ENCODE measurements at places on chromosomes 1 and 21. TPM values are rescaled to one million over a fixed set of nuclear protein-coding genes. Genes with fewer than 3 reads are reported as not detected.

ITGB2 gene
- total RNA-seq, result 27.3 TPM

- no peaks in the 10 kb centered on the region for H3K27me3 ChIP-seq
- no peak for DNase-seq
- peaks cover 14% of the 10 kb centered on the region for H3K4me1 ChIP-seq
Observed at GRCh38 chr1:15592285-15592684, 7.4 kb upstream of the AGMAT start.

- no peak overlapping the region for H3K4me3 ChIP-seq
- H3K27me3 ChIP-seq, result no peaks in the 10 kb centered on the region
- DNase-seq, result no peak
- no peaks in the 10 kb centered on the region for H3K36me3 ChIP-seq
- no peaks in the 10 kb centered on the region for H3K4me1 ChIP-seq
Observed at GRCh38 chr1:210586771-210587170, 258.1 kb downstream of the HHAT start.

HSF2BP gene
- 0.76 TPM for total RNA-seq

MYOG gene
- total RNA-seq, result not detected

SLC35D1 gene
- total RNA-seq, result 11.6 TPM

DNA sequence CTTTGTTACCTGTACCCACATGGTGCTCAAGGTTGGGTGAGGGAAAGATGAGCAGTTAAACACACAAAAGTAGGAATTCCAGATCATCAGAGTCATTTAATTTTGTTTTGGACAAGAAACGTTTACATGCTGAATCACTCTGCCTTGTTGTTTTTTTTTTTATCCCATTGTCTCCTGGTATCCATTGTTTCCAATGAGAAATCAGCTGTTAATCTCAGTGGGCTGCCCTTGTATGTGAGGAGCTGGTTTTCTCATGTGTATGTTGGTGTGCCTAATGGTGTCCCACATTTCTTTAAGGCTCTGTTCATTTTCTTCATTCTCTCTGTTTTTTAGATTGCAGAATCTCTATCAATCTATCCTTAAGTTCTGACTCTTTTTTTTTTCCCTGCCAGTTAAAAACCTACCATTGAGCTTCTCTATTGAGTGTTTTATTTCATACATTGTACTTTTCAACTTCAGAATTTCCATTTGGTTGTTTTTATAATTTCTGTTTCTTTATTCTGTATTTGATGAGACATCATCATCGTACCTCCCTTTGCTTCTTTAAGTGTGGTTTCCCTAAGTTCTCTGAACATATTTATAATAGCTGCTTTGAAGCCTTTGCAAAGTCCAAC lies 8.8 kb upstream of the OBSCN start:
- no peak overlapping the region for H3K27ac ChIP-seq
- H3K4me3 ChIP-seq, result no peak overlapping the region
- DNase-seq, result no peak

GRCh38 chr1:87979079-87979478 lies 650.4 kb downstream of the LMO4 start:
- H3K4me1 ChIP-seq, result no peaks in the 10 kb centered on the region
- H3K36me3 ChIP-seq, result no peaks in the 10 kb centered on the region
- DNase-seq, result no peak
- H3K27me3 ChIP-seq, result no peaks in the 10 kb centered on the region
- H3K4me3 ChIP-seq, result no peak overlapping the region
- no peak overlapping the region for H3K27ac ChIP-seq

DNA sequence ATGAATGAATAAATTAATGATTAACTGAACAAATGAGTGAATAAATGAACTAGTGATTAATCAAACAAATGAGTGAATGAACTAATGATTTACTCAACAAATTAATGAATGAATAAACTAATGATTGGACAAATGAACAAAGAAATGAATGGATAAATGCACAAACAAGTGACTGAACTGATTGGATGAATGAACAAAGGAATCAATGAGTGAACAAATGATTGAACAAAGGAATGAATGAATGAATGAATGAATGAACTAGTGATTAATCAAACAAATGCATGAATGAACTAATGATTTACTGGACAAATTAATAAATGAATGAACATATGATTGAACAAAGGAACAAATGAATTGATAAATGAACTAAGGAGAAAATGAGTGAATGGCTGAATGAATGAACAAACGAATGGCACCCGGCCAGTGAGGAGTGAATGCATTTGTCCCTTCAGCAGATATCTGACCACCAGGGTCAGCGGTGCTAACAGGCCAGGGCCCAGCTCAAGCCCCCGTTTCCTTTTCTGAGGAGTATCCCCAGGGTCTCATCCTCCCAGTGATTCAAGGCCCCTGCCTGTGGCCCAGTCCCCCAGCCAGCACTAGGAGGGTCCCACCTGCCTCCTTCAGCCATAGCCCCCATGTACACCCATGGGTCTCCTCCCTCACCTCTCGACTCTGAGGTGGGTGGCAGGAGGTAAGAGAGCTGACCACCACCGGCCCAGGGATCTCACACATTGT lies 49.9 kb downstream of the WNT9A start:
- H3K4me3 ChIP-seq, result no peak overlapping the region
- H3K4me1 ChIP-seq, result no peaks in the 10 kb centered on the region
- H3K27me3 ChIP-seq, result no peaks in the 10 kb centered on the region
- no peak for DNase-seq

GPR25 gene
- not detected for total RNA-seq

GRCh38 chr1:61506236-61506635 lies 218.7 kb downstream of the TM2D1 start:
- no peak overlapping the region for H3K27ac ChIP-seq
- H3K36me3 ChIP-seq, result no peaks in the 10 kb centered on the region
- no peak for DNase-seq
- H3K27me3 ChIP-seq, result no peaks in the 10 kb centered on the region
- no peak overlapping the region for H3K4me3 ChIP-seq

- H3K4me1 ChIP-seq, result no peaks in the 10 kb centered on the region
- no peaks in the 10 kb centered on the region for H3K27me3 ChIP-seq
- DNase-seq, result no peak
- H3K4me3 ChIP-seq, result no peak overlapping the region
- H3K27ac ChIP-seq, result peak overlapping the region; percentile 52
- H3K36me3 ChIP-seq, result no peaks in the 10 kb centered on the region
Observed at GRCh38 chr1:74464037-74464436, 48.4 kb downstream of the LRRC53 start.

DNA sequence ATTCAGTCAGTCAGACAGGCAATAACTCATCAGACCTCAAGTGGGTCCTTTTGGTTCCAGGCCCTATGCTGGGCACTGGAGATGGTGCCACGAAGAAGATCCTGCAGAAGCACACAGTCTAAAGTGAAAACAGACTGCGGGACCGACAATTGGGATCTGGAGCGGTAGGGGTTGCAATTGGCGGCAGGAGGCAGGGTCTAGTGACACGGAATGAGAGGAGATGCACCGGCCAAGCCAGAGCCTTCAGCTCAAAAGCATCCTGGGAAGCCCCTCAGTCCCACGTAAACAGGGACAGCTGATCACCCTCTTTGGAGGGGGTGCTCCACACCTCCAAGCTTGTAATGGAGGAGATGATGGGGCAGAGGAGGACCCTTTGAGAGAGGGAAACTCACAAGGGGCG lies 56.2 kb downstream of the KLHDC7A start:
- H3K27ac ChIP-seq, result no peak overlapping the region
- no peaks in the 10 kb centered on the region for H3K36me3 ChIP-seq
- H3K4me1 ChIP-seq, result no peaks in the 10 kb centered on the region
- no peaks in the 10 kb centered on the region for H3K27me3 ChIP-seq
- no peak for DNase-seq
- no peak overlapping the region for H3K4me3 ChIP-seq

DNA sequence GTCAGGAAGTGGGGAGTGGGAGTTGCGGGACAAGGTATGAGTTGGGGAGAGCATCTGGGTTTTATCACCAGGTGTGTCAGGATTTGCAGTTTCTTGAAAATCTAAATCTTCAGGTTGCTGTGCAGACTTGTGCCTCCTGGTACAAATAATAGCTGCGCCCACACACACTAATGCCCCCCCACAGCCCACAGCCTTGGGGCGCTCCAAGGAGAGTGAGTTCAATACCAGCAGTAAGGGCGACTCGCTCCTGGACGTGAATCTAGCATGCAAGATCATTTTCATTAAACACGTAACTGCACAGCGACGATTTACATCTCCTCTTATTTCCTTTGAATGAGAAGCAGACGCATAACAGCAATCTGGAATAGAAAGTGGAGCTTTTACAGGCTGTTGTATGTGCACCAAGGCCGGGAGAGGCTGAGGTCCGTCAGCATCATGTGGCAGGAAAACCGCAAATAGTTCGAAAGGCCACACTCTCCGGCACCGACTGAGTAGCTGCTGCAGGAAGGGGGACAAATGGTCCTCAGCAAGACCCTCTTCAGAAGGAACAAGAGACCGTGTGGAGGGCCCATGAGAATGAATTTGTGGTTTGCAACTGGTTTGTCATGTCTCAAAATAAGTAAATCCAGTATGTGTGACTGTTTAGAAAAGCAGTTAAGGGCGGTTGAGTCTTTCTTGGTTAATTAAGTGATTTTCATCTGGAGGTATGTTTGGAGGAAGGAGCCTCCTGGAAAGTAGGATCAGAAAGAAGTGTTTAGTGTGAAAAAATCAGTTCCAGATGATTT lies 439.5 kb downstream of the SMYD3 start:
- no peak overlapping the region for H3K27ac ChIP-seq
- no peak for DNase-seq
- no peak overlapping the region for H3K4me3 ChIP-seq
- no peaks in the 10 kb centered on the region for H3K36me3 ChIP-seq

DNA sequence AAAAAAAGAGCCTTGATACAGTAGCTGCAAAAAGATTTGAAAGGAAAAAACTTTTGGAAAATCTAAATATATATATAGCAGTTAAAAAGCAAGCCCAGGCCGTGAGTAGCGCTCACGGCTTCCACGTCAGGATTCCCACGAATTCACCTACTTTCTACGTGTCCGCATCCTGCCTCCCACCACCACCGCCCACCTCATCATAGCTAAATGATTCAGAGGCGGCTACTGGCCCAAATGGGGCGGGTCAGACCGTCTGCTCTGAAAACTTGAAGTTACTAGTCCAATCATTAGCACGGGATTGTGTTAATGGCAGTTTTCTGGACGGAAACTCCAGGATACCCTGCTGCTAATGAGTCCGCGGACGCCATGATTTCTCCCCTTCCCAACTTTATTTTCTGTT lies 1.3 kb upstream of the CCSAP start:
- H3K4me1 ChIP-seq, result peaks cover 29% of the 10 kb centered on the region
- DNase-seq, result no peak
- peaks cover 47% of the 10 kb centered on the region for H3K27me3 ChIP-seq
- H3K36me3 ChIP-seq, result no peaks in the 10 kb centered on the region
- no peak overlapping the region for H3K4me3 ChIP-seq

SLAMF7 gene
- total RNA-seq, result 3.2 TPM

DNA sequence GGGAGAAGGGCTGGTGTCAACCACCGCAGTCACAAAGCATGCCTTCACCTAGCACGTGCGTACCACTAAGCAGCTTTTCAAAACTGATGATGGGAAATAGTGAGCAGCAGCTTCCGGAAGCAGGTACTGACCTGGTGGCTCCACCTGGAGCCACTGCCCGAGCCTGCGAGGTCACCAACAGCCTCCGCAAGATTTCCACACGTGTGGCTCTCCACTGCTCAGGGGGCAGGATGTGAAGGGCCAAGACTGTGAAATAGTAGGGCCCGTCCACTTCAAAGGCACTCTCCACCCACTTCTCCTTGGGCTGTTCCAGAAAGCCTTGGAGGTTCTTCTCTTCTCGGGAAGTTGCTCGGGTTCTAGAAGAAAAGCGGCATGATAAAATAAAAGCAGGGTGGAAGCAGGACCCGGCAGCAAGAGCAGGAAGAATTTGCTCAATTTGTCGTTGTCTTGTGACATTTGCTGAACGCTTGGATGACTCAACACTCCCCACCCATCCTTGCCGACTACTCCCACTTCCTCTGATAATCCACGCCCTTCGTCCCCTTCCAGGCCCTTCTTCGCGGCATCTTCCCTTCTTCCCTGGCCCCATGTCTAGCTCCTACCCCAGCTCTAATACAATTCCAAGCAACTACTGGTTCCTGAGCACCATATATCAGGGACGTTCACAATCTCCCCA lies 124.9 kb upstream of the IFFO2 start:
- H3K36me3 ChIP-seq, result peaks cover 100% of the 10 kb centered on the region
- no peak for DNase-seq
- H3K4me3 ChIP-seq, result peak overlapping the region; percentile 26
- peaks cover 17% of the 10 kb centered on the region for H3K4me1 ChIP-seq
- peak overlapping the region; percentile 63 for H3K27ac ChIP-seq
- no peaks in the 10 kb centered on the region for H3K27me3 ChIP-seq

- no peaks in the 10 kb centered on the region for H3K27me3 ChIP-seq
- H3K4me3 ChIP-seq, result peak overlapping the region; percentile 88
- DNase-seq, result no peak
- H3K4me1 ChIP-seq, result peaks cover 32% of the 10 kb centered on the region
- peaks cover 30% of the 10 kb centered on the region for H3K36me3 ChIP-seq
Observed at GRCh38 chr1:182391028-182391361, 595 bp downstream of the GLUL start.

DNA sequence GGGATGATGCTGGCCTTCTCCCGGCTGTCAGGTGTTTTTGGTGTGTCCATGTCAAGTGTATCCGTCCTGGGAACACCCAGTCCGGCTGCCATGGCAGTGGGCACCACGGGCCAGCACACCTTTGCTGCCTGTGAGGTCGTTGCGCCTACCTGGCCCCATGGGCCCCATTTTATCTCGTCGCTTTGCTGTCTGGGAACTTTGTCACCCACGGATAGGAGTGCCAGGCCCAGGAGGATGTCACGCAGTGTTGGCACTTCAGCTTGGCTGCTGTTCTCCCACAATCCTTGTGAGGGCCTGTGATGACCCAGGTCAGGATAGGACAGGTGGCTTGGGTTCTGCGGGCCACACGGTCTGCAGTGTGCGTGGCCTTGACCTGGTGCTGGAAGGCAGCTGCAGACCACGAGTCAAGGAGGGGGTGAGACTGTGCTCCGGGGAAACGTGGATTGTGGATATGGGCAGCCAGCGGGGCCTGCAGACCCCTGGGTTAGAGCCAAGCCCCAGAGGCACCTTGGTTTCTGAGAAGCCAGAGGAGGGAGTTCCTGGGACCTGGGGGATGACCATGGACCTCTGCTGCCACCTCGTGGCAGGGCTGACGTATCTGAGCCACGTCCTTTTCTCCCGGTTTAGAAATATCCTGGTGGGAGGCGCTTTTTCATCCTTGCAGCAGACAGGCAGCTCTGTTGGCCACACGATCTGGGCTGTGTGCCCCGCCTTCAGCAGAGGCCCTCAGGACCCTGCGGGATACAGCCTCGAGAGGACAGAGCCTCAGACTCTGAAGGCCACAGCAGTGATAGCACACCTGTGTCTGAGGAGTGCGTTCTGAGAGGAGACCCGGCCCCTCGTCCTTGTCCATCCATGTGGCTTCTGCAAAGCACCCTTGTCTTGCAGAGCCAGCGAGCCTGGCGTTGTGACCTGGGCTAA lies 161.1 kb upstream of the COL6A1 start:
- no peak overlapping the region for H3K4me3 ChIP-seq
- no peak for DNase-seq
- no peaks in the 10 kb centered on the region for H3K36me3 ChIP-seq
- no peaks in the 10 kb centered on the region for H3K4me1 ChIP-seq
- no peak overlapping the region for H3K27ac ChIP-seq
- no peaks in the 10 kb centered on the region for H3K27me3 ChIP-seq

Measured in esophagus squamous epithelium (tissue), 5 donors.